ENCODE measurements at places on chromosomes 3 and 15.

- no peak for DNase-seq
These were observed 65.6 kb downstream of the SUMF1 start for GRCh38 chr3:4401441-4401840.

- DNase-seq, result no peak
These were observed 211.2 kb downstream of the WDR72 start for GRCh38 chr15:53548236-53548635.

DNA sequence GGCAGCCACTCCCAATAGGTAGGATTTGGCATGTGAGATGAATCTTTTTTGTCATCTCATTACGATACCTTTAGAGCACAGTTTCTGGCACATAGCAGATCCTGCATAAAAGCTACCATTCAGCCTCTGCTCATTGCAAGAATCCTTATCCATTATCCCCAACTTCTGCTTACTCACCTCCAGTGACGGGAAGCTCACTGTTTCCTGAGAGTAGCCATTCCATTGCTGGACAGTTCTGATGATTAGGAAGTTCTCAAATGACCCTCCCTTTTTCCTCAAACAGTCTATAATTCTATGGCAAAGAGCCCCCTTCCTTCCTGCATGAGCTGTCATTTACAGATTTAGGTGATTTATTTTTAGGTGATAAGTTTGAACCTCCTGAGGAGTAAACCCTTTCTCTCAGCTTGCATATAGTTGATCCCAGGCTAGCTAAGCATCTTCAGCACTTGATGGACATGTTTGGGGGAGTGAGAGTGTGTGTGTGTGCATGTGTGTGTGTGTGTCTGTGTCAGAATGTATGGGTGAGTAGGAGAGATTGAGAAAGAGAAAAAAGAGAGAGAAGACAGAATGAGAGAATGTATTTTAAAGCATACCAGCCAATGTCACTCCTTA is 109.7 kb downstream of the LSM3 start:
- no peak for DNase-seq

DNA sequence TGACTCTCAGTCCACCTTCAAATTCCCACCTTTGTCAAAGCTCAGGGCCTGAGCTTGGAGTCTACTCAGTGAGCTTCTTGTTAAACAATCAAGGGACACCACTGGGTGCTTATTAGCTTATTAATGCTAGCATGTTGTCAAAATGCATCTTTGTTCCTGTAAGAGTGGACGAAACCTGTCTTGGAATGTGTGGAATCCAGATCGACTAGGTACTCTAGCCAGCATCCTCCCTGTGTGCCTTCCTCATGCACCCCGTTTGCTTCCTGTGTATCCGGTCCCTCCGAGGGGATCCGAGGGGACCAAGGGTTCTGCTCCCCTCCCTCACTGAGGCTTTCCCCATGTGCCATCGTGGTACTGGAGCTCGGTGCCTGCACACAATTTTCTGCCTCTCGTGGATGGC is 75.7 kb upstream of the UBE3A start:
- no peak for DNase-seq

DNA sequence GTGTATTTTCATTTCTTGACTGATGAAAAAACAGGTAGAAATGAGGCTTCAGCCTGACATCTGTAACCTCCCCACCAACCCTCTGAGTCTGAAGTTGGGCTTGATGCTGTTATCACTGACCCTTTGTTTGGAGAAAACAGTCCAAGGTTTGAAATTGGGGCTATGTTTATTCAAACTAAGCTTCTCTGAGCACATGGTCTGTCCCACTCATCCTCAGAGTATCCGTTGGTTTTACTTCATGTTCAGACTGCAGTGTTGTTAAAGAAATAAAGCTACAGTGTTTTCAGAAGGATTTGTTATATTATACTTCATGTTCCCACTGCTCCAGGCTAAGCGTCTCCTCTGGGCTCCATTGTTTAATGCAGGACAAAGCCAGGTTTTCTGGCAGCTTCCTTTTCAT is 6.0 kb downstream of the MAPKBP1 start:
- DNase-seq, result no peak

GRCh38 chr3:46656778-46657556 is 36.5 kb downstream of the ALS2CL start:
- no peak for DNase-seq

GRCh38 chr15:77038312-77039216 is 32.3 kb downstream of the TSPAN3 start:
- peak; percentile 18 for DNase-seq

GRCh38 chr3:24522146-24522579 is 27.5 kb upstream of the THRB start:
- DNase-seq, result no peak

DNA sequence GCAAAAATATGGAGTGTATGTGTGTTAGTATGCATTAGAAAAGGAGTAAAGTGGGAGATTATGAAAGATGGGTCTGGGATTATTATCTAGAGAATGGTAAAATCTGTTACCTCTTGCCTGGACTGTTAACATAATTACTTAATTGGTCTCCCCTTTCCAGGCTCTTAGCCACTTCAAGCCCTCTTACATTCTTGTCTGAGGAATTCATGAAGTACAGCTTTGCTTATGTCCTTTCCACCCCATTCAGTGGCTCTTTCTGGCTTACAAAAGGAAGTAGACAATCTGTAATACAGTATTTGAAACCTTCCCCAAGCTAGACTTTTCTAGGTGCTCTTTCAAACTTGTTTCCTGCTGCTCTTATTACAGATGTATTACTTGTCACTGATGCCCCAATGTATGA is 129.8 kb downstream of the MBNL1 start:
- no peak for DNase-seq

- peak; percentile 7 for DNase-seq
These were observed 104.7 kb downstream of the UNC13C start for GRCh38 chr15:54082836-54083492.

DNA sequence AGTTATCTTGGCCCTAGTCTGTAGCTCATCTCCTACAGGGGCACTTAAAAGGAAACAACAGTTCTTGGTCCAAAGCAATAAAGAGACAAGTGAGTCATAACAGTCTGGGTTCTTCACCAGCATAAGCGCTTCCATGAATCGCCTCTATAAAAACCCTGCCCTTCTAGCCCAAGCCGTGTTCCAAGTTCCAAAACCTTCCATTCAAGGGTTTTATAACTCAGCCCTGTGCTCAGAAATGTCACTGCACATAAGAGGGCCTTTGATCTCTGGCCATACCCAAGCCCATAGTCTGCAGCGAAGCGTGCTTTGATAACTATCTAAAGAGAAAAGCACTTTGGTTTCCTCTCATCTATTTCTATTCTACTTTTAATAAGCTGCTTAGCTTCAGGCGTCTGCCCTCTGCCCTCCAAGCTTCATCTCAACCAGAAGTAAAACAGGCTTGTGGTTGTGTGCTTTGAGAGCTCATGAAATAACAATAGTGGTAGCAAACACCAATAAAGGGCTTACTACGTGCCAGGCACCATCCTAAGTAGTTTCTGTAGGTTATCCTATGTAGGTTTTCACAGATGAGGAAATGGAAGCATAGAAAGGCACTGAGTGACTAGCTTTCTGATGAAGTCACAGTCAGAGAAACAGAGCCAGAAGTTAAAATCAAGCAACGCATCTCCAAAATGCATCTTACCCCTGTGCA is 64.0 kb upstream of the AKAP13 start:
- peak; percentile 38 for DNase-seq

DNA sequence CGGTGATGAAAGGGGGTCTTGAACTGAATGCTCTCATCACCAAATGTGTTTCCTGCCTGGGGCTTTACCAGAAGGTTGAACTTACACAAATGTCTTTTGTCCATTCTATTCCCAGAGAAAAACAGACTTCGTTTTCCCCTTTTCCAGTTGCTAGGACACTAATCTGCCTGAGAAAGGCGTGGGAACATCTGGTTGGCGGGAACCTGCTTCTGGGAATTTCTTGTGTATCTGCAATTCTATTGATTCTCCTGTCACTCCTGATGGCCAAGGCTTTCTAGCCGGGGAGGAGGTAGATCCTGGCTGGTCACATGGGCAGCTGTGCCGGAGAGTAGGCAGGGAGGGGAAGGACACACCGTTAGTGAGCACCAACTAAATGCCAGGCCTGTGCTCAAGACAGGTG is 31.1 kb upstream of the CCDC174 start:
- no peak for DNase-seq

- no peak for DNase-seq
These were observed 760.4 kb downstream of the ZPLD1 start for GRCh38 chr3:103195216-103195615.

Measured in CD4-positive, alpha-beta T cell treated with Interleukin-12 subunit alpha and Interleukin-12 subunit beta, for 1 hour (primary cell).